Activated CD4-positive, alpha-beta T cell treated with anti-CD3 and anti-CD28 coated beads, Interleukin-2, Interleukin-4, amounts not matched to agents 100 ng/mL and 50 ng/mL, durations not matched to agents 16 hours and 8 hours (primary cell): ENCODE measurements at places on chromosomes 7 and 10.

DNA sequence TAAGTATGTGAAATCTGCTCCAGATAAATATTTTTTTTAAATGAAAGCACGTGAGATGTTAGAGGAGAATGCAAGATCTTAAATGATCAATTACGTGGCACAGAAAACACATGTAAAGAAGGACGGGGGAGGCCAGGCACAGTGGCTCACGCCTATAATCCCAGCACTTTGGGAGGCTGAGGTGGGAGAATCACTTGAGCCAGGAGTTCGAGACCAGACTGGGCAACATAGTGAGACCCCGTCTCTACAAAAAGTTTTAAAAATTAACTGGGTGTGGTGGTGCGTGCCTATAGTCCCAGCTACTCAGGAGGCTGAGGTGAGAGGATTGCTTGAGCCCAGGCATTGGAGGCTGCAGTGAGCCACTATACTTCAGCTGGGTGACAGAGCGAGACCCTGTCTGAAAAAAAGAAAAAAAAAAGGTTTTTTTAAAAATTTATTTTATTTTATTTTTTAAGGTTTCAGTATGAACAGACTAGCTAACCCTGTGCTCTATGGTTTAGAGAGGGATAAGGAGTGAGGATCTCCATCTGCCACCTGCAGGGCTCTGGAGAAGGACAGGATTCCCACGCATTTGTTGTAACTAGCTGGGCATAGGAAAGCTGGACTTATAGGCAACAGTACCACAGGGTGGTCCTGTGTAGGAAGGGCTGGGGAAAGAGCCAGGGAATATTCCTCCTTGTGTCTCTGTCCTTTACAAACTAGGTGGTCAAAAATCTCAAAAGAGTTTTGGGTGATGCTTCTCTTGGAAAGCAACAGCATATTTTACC, 113.2 kb downstream of the SPAG6 start:
- no peak for DNase-seq

DNA sequence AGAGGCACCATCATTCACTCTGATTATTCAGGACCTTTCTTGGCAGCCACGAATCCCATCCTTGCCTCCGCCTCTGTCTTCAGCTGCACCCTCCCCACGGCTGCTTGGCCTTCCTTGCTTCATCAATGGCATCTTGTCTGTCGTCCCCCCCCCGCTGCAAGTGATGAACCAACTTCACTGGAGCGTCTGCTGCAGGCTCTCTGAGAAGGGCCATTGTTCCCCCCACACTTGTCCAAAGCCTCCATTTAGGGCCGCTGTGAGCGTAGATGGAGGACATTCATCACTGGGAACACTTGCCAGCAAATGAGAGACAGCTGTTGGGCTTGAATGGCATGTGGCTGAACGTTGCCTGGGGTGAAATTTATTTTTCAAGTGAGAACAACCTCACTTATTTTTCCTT, 20.1 kb downstream of the AFAP1L2 start:
- DNase-seq = no peak

DNA sequence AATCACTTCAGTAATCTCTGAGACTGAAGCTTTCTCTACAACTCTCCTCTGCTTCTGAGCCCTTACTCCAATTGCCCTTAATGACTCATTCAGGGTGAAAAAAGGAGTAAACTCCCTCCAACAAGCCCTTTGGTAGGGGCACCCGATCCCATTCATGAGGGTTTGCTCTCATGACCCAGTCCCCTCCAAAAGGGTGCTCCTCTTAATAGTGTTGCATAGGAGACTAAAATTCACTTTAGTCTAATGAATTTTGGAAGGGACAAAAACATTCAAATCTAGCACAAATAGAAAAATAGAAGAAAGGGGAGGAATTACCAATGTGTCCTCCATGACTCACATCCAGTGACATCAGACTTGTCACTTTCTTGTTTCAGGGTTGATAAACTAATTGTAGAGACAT, 66.2 kb upstream of the CCNY start:
- DNase-seq = no peak

GRCh38 chr10:122671355-122671754, 28.3 kb downstream of the C10orf120 start:
- no peak for DNase-seq
